ENCODE measurements at places on chromosomes 7 and 10.

DNA sequence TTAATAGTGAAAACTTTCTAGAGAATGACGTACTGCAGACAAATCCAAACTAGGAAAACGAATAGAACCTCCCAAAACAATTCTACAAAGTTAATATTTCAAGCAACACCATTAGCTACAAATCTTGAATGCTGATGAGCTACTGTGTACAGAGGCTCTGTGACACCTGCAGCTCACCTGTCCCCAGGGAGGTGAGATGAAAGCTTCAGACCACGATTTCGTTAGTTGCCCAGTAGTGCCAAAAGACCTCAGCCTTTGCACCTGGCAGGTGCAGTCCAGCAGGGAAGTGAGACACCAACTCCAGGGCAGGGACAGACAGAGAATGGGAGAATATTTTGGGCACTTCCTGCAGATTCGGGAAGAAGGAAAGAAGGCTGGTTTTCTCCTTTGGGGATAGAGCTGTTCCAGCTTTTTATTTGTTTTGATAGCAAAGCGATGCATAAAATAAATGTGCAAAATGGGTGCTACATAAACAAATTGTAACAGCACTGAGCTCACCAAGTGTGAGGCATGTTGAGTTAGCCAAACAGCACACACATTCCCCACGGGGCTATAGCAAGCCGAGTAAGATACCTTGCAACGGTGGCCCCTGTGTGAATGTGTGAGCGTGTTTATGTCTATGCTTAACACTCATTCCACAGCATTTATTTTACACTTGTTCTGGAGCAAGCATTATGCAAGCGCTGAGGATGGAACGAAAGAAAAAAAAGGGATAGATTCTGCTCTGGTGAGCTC, 1024.8 kb upstream of the AUTS2 start:
- DNase-seq: no peak

- DNase-seq: no peak
Measured at GRCh38 chr10:51981731-51982130, 282.3 kb upstream of the CSTF2T start.

- no peak for DNase-seq
Measured at GRCh38 chr10:53003094-53003493, 230.5 kb upstream of the MBL2 start.

DNA sequence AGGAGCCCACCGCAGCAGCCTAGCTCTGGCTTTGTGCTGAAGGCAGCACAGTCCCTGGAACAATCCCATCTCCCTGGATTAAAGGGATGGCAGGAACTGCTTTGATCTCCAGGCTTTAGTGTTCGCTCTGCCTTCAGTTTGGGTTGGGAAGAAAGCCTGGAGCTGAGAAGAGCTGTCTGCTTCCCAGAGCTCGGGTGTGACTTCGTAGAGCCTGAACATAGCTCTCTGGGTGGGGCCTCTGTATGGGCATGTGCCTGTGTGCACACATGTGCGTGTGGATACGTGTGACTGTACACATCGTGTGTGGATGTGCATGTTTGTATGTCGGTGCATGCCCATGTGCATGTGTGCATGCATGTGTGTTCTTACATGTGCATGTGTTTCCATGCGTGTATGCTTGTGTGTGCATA, 8.7 kb downstream of the ADCY1 start:
- no peak for DNase-seq

DNA sequence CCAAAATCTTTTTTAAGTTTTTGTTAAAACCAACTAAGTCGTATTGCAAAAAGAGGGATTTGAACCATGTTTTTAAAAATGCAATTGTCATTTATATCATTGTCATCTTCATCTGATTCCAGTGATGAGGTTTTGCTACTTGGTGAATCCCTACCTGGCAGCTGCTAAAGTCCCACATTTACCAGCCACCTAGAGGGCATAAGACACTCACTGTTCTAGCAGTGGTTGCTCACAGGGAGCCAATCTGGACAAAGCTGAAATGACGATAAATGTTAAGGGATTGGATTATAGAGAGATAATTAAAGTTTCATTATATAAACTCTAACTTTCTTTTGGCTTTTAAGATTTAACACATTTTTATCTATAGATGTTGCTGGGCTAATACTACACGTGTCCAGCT, 18.7 kb downstream of the KIFBP start:
- DNase-seq: no peak

GRCh38 chr7:79293655-79294142, 159.8 kb downstream of the MAGI2 start:
- DNase-seq: no peak

GRCh38 chr7:90595342-90595800, 750 bp upstream of the CDK14 start:
- no peak for DNase-seq
